Transverse colon (tissue), 4 donors: ENCODE measurements at places on chromosomes 1 and 21. TPM values are rescaled to one million over a fixed set of nuclear protein-coding genes. Genes with fewer than 3 reads are reported as not detected.

Gene SMCP
- not detected for total RNA-seq

Gene NR5A2
- total RNA-seq: 75.4 TPM

Gene RIIAD1
- not detected for total RNA-seq

Gene VHLL
- total RNA-seq: not detected

Gene CFHR3
- total RNA-seq: not detected

Gene SPOCD1
- not detected for total RNA-seq

Gene ITSN1
- 37.0 TPM for total RNA-seq

Gene SPATA1
- total RNA-seq: 0.14 TPM

Gene RPE65
- total RNA-seq: not detected

- H3K27ac ChIP-seq: peak overlapping the region; percentile 70
- H3K36me3 ChIP-seq: no peaks in the 10 kb centered on the region
- no peak for DNase-seq
- peaks cover 25% of the 10 kb centered on the region for H3K4me1 ChIP-seq
- H3K4me3 ChIP-seq: no peak overlapping the region
- H3K27me3 ChIP-seq: no peaks in the 10 kb centered on the region
Measured at GRCh38 chr1:205590777-205591513, 40.9 kb downstream of the ELK4 start.

GRCh38 chr1:21229246-21230000, 52.7 kb upstream of the EIF4G3 start:
- DNase-seq: no peak
- H3K27ac ChIP-seq: no peak overlapping the region
- no peaks in the 10 kb centered on the region for H3K27me3 ChIP-seq
- H3K36me3 ChIP-seq: no peaks in the 10 kb centered on the region

DNA sequence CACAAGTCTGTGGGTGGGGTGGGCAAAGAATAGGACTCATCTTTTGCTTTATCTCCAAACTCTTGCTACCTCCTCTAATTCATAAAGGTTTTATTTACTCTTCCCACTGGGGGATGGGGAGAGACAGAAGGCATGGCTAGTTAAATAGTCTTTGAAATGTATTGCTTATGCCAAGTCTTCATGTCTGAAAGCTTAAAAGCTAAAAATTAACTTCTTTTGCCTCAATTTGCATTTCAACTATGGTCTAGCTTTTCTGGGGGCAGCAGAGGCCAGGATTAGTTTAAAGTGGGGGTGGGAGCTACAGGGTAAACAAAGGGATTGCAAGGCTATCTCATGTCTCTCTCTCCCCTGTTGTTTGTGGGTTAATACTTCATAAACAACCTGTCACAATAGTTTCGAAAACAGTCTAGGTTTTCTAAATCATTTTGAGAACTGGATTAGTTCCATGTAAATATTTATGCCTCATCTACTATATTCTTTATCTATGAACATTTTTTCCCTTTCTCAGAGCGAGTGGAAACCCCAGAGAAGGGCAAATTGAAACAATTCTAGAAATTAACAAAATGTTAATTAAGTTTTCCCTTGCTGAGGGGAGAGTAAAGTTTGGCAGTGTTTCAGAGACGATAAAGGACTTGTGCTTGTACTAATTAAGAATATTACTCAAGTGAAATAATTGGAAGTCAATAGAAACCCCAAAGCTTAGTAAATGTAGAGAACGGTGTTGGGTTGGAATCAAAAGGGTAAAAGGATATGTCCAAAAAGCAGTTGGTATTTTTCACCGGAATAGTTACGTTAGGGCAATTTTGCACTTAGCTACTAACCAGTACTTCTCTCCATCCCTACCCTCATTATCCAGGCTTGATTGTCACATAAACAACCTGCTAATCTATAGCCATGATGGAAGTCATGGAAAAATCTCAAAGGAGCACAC, 182.2 kb downstream of the GIPC2 start:
- H3K27me3 ChIP-seq: no peaks in the 10 kb centered on the region
- peak overlapping the region; percentile 40 for H3K27ac ChIP-seq
- no peak overlapping the region for H3K4me3 ChIP-seq
- no peaks in the 10 kb centered on the region for H3K36me3 ChIP-seq
- H3K4me1 ChIP-seq: peaks cover 3% of the 10 kb centered on the region

GRCh38 chr1:225209153-225209552, 218.7 kb downstream of the LBR start:
- no peak overlapping the region for H3K4me3 ChIP-seq
- DNase-seq: no peak
- no peak overlapping the region for H3K27ac ChIP-seq
- H3K27me3 ChIP-seq: no peaks in the 10 kb centered on the region
- no peaks in the 10 kb centered on the region for H3K4me1 ChIP-seq
- H3K36me3 ChIP-seq: no peaks in the 10 kb centered on the region

DNA sequence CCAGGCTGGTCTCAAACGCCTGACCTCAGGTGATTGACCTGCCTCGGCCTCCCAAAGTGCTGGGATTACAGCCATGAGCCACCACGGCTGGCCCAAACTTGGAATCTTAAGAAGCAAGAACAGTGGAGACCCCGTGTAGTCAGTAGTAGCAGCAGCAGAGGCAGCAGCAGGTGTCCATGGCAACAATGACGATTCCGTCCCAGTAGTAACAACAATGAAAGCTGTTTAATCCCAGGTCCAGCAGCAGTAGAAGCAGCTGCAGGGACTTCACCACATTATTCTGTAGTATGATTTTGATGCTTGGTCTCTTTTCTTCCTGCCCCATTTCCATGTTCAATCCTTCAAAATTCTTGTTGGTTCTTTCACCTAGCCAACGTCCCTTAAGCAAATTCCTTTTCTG, 69.6 kb upstream of the KCTD3 start:
- H3K4me1 ChIP-seq: no peaks in the 10 kb centered on the region
- H3K4me3 ChIP-seq: no peak overlapping the region
- no peaks in the 10 kb centered on the region for H3K36me3 ChIP-seq
- DNase-seq: no peak
- no peak overlapping the region for H3K27ac ChIP-seq
- no peaks in the 10 kb centered on the region for H3K27me3 ChIP-seq

DNA sequence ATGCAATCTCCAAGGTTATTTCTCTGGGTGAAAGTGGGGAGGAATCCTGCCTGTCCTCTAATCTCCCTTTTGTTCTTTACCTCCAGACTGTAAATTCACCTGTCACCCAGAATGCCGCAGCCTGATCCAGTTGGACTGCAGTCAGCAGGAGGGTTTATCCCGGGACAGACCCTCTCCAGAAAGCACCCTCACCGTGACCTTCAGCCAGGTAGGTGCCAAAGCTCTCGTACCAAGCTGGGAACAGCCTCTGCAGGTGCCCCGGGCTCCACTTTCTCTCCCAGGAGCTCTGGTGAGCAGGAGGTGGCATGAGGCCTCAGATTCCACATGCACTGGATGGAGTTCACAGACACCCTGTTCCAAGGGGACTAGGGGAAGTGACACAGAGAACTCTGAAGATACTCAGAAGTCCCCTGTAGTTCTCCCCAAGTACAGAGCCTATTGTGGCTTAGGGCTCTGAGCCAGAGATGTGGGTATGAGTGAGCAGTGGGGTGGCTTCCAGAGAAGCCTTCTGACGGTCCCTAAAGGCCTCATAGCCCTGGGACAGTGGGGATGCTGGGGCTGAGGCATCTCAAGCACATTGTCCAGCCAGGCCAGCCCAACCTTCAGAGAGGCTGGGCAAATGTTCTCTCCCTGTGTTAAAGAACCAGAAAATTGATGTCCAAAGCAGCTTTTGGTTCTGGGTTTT, 30.9 kb downstream of the RASSF5 start:
- peaks cover 13% of the 10 kb centered on the region for H3K4me1 ChIP-seq
- no peaks in the 10 kb centered on the region for H3K27me3 ChIP-seq
- H3K36me3 ChIP-seq: no peaks in the 10 kb centered on the region

GRCh38 chr1:233620065-233620464, 6.2 kb downstream of the KCNK1 start:
- no peaks in the 10 kb centered on the region for H3K36me3 ChIP-seq
- peak overlapping the region; percentile 67 for H3K27ac ChIP-seq
- no peak for DNase-seq
- peaks cover 5% of the 10 kb centered on the region for H3K27me3 ChIP-seq
- H3K4me1 ChIP-seq: peaks cover 56% of the 10 kb centered on the region

DNA sequence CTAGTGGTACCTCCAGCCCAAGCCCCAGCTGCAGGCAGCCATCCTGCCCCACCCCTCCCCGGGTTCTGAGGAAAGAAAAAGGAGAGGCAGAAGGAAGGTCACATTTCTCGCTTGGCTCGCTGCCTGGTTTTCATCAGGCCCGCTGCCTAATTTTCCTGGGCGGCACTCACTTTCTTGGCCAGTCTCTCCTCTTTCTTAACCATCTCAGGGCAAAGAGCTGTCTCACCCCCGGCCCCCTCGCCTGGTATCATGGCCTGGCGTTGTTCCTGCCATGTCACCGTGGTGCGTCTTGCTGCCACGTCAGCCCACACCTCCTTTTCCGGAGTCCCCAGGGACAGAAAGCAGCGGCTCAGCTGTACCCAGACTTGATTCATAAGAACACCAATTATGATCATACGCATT, 26.6 kb upstream of the CASZ1 start:
- no peak for DNase-seq
- no peaks in the 10 kb centered on the region for H3K36me3 ChIP-seq
- no peak overlapping the region for H3K4me3 ChIP-seq
- H3K27me3 ChIP-seq: peaks cover 14% of the 10 kb centered on the region
- H3K27ac ChIP-seq: no peak overlapping the region
- peaks cover 20% of the 10 kb centered on the region for H3K4me1 ChIP-seq

DNA sequence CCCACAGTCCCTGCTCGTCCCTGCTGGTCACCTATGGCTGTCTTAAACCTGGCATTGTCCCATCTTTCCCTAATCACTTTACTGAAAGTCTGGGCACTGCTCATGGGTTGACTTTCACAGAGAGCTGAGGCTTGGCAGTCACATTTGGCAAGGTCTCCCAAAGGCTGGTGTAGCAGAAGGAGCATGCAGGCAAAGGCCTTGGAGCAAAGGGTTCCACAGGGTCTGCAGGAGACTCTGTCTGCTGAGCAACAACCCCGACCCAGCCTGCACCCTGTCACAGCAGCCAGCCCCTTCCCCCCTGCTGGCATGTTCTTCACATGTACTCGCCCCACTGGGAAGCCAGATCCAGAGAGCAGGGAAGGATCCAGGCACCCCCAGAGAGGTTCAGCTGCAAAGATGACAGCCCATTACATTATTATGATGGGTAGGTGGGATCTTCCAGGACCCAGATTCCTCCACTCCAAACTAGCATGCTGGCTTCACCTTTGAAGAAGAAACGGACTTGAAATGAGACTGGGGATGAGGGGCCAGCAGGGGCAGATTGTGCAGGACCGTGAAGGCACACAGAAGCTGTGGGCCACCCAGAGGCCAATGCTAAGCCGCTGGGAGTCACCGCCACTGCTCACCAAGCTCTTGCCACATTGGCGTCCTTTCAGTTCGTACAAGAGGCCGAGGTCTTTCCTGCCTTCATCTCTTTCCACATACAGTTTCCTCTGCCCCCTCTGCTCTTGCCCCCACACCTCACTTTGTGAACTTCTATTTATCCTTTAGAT, 14.2 kb upstream of the TMEM125 start:
- no peak overlapping the region for H3K4me3 ChIP-seq
- no peak for DNase-seq
- peak overlapping the region; percentile 85 for H3K27ac ChIP-seq
- no peaks in the 10 kb centered on the region for H3K36me3 ChIP-seq
- no peaks in the 10 kb centered on the region for H3K27me3 ChIP-seq
- H3K4me1 ChIP-seq: peaks cover 19% of the 10 kb centered on the region

DNA sequence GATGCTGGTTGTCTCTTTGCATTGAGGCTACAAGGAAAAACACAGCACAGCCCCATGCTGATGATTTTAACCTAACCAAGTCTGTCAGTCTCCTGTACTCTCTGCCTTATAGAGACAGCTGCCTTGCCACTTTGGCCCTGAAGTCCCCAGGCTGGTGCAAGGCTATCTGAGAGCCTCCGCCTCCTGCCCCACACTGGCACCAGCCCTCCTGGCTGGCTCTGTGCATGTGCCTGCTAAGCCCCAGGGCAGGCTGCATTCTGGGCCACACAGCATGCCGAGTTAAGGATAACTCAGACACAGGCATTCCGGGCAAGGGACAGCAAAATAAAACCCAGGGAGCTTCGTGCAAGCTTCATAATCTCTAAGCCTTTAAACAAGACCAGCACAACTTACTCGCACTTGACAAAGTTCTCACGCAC, 910 bp downstream of the RUNX1 start:
- H3K27me3 ChIP-seq: no peaks in the 10 kb centered on the region
- H3K4me1 ChIP-seq: peaks cover 50% of the 10 kb centered on the region
- H3K27ac ChIP-seq: peak overlapping the region; percentile 77
- peak overlapping the region; percentile 14 for H3K4me3 ChIP-seq
- DNase-seq: no peak

DNA sequence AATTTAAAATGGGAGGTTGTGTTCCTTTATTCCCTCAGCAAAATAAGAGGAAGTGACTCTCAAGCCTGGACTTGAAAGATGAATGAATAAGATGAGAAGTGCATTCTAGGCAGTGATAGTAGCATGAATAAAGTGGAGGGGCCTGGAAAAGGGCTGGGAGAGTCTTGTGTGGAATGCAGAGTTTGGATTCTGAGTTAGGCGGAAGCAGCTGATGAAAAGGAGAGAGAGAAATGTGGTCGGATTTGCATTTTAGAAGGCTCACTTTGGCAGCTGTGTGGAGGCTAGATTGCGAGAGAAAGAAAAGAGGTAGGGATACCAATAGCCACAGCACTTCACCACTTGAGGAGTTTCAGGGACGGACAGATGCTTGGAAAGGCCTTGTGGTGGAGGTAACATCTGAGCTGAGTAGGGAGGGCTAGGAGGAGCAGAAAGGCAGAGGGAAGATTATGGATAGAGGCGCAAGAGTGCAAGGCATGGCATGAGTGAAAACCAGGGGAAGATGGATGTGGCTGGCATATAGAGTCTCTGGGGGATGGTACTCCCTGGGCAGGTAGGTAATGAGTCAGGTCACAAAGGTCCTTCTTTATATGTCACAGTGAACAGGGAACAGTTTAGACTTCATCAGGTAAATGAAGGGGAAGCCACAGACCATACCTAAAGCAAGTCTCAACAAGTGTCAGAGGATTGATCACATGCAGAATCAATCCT, 59.6 kb downstream of the ST3GAL3 start:
- no peak overlapping the region for H3K4me3 ChIP-seq
- H3K27ac ChIP-seq: no peak overlapping the region
- H3K27me3 ChIP-seq: no peaks in the 10 kb centered on the region
- DNase-seq: no peak
- H3K4me1 ChIP-seq: no peaks in the 10 kb centered on the region

DNA sequence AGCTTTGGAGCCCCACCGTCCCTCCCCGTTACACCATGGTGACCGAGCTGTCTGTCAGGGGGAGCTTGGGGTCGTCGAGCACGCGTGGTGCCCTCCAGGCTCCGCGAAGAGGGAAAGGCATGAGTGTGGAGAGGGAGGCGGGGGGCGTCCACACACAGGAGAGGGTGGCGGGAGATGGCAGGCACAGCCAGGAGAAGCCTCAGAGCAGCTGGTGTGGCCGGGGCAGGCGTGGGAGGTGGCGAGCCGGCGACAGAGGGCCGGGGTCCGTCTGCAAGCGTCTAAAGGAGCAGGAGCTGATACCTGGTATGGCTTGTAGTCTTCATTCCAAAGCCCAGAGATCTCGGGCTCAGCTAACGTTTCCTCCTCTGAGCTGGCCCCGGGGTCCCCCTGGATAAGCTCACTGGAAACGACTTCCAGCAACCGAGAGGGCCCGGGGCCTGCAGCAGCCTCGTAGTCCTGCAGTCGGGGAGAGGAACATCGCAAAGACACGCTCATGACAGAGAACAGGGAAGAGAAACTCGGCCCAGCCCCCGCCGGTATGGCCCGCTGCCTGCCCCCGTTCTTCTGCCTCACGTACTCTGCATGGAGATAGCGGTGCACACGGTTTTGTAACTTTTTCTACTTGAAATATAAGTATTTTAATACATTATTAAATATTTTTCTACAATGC, 37.4 kb downstream of the CFAP74 start:
- H3K27me3 ChIP-seq: peaks cover 52% of the 10 kb centered on the region
- H3K36me3 ChIP-seq: no peaks in the 10 kb centered on the region
- H3K27ac ChIP-seq: no peak overlapping the region
- no peaks in the 10 kb centered on the region for H3K4me1 ChIP-seq
- no peak overlapping the region for H3K4me3 ChIP-seq
